ENCODE measurements at places on chromosomes 5 and 9. TPM values are rescaled to one million over a fixed set of nuclear protein-coding genes. Genes with fewer than 3 reads are reported as not detected.

Gene FGF1
- 0.34 TPM for total RNA-seq

Gene PPIP5K2
- total RNA-seq = 40.3 TPM

Gene CTNND2
- not detected for total RNA-seq

Gene REEP2
- total RNA-seq = 16.4 TPM

Gene TXNDC8
- not detected for total RNA-seq

Gene LRRTM2
- total RNA-seq = 3.5 TPM

Gene NUTM2F
- not detected for total RNA-seq

Gene TMEM215
- not detected for total RNA-seq

Gene NSUN2
- total RNA-seq = 32.2 TPM

Gene SPATA31A3
- not detected for total RNA-seq

Gene PCDHGC3
- 55.5 TPM for total RNA-seq

Gene EPB41L4A
- 0.09 TPM for total RNA-seq

Gene MYO10
- total RNA-seq = 33.6 TPM
